Kidney (tissue), 22 donors: ENCODE measurements at places on chromosomes 13 and 19. TPM values are rescaled to one million over a fixed set of nuclear protein-coding genes. Genes with fewer than 3 reads are reported as not detected.

- DNase-seq: no peak
Observed at GRCh38 chr13:113629866-113630265, 28.1 kb downstream of the ATP4B start.

- DNase-seq: no peak
Observed at GRCh38 chr13:102280366-102280765, 121.5 kb downstream of the FGF14 start.

GRCh38 chr13:33296793-33297425 lies 11.4 kb upstream of the STARD13 start:
- no peak for DNase-seq

DNA sequence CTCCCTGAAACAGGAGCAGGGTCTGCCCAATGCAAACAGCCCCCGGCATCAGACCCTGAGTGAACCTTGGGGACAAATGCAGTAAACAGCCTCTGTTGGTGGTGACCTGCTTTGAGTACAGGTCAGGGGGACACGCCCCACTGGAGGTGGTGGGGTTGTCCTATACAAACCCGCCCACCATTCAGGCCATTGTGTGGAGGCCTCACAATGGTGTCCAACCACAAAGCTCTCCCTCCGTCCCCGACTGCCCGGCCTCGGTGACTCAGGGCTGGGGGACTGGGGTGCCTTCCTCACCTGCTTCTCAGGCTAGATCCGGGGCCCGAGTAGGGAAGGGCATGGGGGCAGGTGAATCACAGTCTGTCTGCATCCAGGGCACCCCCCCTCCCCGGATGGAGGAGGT lies 1.5 kb downstream of the MUC16 start:
- no peak for DNase-seq

DNA sequence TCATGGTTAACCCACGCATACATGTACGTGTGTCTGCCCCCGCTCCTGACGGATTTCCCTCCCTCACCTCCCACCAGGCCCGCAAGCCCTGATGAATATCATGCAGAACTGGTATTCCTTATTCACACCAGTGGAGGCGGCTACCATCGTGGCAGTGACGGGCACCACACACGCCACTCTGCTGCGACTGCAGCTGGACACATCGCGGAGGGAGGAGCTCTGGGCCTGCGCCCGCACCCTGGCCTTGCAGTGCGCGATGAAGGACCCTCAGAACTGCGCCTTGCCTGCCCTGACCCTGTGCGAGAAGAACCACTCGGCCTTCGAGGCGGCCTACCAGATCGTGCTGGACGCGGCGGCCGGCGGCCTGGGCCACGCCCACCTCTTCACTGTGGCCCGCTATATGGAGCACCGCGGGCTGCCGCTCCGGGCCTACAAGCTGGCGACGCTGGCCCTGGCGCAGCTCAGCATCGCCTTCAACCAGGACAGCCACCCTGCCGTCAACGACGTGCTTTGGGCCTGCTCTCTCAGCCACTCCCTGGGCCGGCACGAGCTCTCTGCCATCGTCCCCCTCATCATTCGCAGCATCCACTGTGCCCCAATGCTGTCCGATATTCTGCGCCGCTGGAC lies 35.0 kb downstream of the ZSWIM4 start:
- DNase-seq: no peak

GRCh38 chr19:42281827-42282762 lies 13.0 kb downstream of the CIC start:
- peak; percentile 56 for DNase-seq

GRCh38 chr19:7515645-7516151 lies at the start of gene ZNF358:
ZNF358 (plus strand) TSS chr19:7516103; CDS start chr19:7519243, 3,140 bp downstream.
- peak; percentile 84 for DNase-seq

DNA sequence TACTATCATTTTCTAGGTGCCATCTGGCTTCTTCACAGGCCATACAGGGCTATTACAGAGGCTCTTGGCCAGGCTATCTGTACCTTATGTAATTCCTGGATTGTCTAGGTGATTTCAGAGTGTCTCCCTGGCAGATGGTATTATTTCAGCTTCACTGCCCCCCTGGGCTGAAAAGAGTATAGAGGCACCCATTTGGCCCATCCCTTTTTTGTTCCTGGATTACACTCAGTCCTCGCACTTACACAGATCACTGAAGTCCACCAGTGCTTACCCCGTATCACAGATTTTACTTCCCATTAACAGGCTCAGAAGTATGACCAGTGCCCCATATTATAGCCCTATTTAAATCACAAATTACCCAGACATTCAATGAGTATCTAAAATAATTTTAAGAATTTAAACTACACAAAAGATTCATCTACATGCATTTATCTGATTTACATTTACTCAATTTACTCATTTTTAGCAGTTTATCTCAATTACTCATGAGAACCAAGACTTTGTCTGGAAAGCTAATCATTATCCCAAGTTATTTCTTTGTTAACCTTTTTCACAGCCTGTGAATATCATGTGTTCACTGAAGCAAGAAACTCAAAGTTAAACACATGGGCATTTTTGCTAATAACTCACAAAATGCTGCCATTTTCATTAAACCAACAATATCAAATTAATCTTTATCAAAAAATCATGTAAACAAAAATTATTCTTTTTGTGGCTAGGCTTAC lies 121.0 kb downstream of the PCDH20 start:
- DNase-seq: peak; percentile 78

- no peak for DNase-seq
Observed at GRCh38 chr13:112513761-112514160, 74.2 kb downstream of the TUBGCP3 start.

- no peak for DNase-seq
Observed at GRCh38 chr19:30791088-30791487, 418.9 kb downstream of the ZNF536 start.

- no peak for DNase-seq
Observed at GRCh38 chr13:75541287-75541686, 3.6 kb upstream of the COMMD6 start.

DNA sequence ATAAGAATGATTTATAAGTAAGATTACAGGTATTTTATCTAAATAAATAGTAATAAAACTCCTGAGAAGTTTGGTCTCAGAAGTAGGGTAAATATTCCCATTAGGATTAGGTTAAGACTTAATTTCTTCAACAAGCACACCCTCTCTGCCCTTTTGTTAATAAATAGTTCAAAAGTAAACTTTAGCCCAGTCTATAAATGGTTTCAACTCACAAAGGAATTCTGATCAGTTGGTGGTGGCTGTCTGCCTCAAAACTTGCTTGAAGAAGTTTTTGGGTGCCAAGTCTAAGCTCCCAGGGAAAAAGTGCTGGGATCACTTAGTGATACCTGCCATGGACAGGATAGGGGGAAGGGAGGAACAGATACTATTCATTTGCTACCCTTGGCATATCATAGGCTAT lies 22.9 kb downstream of the MBNL2 start:
- no peak for DNase-seq

DNA sequence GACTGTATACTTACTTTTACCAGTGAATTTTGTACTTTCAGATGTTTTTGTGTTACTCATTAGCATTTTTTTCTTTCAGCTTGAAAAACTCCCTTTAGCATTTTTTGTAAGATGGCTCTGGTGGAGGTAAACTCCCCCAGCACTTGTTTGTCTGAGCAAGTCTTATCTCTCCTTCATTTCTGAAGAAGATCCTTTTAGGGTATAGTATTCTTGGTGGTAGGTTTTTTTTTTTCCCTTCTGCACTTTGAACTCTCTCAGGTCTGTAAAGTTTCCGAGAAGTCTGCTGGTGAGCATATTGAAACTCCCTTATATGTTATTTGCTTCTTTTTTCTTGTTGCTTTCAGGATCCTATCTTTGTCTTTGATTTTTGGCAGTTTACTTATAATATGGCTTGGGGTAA lies 35.1 kb downstream of the IGFL3 start:
- no peak for DNase-seq

- DNase-seq: no peak
Observed at GRCh38 chr19:42113641-42114348, 18.5 kb downstream of the POU2F2 start.

DNA sequence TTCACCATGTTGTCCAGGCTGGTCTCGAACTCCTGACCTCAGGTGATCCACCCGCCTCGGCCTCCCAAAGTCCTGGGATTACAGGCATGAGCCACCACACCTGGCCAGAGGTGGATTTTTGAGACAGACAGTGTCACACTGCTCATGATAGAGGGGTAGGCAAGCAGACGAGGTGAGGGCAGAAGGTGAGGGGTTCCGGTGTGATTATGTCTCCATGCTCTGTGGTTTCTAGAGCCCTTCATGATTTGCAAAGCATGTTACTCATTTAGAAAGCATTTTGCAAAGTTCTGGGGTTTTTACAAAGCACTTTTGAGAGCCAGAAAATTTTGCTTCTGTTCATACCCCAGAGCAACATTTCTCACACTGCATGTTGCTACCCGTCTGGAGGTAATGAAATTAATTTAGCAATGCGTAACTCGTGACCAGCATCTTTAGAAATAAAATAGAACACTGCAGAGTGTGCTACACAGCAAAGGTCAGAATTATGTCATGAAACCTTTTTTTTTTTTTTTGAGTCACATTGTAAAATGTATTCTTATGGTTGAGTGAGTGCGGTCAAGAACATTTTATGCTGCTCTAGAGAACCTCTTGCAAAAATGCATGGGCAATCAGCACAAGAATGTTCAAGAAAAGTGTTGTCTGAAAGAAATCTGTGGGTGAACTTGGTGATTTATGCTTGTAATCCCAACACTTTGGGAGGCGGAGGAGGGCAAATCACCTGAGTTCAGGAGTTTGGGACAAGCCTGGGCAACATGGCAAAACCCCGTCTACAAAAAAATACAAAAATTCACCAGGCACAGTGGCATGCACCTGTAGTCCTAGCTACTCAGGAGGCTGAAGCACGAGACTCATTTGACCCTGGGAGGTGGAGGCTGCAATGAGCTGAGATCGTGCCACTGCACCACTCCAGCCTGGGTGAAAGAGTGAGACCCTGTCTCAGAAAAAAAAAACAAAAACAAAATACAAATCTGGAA lies 58.0 kb downstream of the MAP4K1 start:
- DNase-seq: no peak

DNA sequence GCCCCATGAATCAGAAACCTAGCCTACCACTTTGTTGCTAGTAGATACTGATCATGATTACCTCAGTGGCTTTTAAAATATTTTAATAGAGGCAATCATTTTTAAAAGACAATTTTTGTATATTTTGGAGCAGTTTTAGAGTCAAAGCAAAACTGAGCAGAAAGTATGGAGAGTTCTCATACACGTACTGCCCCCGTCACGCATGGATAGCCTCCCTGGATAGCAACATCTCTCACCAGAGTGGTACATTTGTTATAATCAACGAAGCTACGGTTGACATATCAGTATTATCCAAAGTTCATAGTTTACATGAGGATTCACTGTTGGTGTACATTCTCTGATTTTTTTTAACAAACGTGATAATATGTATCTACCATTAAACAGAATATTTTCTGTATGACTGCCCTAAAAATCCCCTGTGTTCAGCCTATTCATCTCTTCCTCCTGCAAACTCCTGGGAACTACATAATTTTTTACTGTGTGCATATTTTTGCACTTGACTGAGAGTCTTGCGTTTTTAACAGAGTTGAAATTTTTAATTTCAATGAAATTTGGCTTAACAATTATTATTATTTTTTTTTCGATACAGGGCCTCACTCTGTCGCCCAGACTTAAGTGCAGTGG lies 1436.8 kb upstream of the PCDH9 start:
- DNase-seq: no peak

- no peak for DNase-seq
Observed at GRCh38 chr13:33624253-33624652, 193.7 kb upstream of the RFC3 start.

DNA sequence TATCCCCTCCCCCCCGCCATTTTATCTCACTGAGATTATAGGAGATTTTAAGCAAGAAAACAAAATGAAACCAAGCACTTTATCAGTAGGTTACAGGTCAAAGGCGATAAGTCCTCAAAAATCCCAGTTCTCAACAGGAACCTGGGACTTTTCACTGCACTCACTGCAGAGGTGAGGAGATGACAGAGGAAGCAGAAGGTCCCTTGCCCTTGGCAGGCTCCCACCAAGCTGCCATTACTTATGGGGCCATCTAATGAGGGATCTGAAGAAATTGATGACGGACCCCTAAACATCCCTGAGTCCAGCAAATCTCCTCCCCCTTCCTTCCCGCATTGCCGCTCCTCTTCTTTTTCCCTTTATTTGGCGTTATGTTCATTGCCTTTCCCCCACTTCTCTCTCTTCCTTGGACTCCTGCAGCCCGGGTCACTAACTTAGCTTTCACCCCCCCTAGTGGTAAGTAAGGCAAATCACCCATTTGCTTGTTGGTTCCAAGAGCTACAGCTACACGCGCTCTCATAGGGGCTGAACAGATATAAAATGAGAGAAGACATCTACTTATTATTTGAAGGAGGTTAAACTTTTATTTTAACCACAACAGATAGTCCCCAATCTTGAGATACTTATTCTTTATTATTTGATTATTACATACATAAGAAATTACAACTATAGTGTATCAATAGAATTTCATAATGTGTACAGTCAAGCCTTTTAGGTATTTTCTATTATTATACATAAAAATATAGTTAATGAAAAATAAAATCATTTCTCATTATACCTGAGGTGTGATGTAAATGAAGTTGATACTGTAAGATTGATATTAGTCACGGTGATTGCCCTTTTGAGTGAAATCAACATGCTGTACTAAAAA lies 52.0 kb upstream of the ARGLU1 start:
- peak; percentile 46 for DNase-seq

Gene ARL11
- 0.19 TPM for polyA plus RNA-seq

Gene DIAPH3
- 2.7 TPM for polyA plus RNA-seq

Gene PRR22
- 4.1 TPM for polyA plus RNA-seq

Gene KLHL1
- 0.13 TPM for polyA plus RNA-seq

Gene GPR12
- polyA plus RNA-seq: not detected

Gene PLIN3
- 30.5 TPM for polyA plus RNA-seq

Gene ZNF497
- 1.7 TPM for polyA plus RNA-seq
